ENCODE measurements at places on chromosomes 3 and 15. TPM values are rescaled to one million over a fixed set of nuclear protein-coding genes. Genes with fewer than 3 reads are reported as not detected.

DNA sequence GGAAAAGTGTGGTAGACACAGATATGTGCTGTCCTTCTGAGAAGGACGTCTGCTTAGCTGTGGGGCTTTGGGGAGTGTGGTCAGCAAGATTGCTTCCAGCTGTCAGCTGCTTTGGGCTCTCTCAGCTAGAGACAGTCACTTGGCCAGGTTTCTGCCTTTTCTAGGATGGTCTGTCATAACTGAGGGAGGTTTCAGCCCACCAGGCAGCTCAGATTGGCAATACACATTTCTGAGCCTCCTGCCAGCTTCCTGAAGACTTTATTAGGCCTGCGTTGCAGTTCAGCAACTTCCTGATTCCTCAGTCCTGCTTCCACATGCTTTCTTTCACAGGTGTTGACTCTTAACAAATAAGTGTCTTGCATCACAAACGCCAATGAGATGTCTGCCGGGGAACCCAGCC, 286.5 kb downstream of the SQOR start:
- DNase-seq, result no peak

NEK10 gene
- 3.0 TPM for polyA plus RNA-seq

ADGRG7 gene
- polyA plus RNA-seq, result not detected

- DNase-seq, result no peak
Observed at GRCh38 chr3:165544432-165544831, 292.8 kb downstream of the BCHE start.

ASB7 gene
- 13.4 TPM for polyA plus RNA-seq

GRCh38 chr15:79978260-79978654, 7.3 kb upstream of the BCL2A1 start:
- DNase-seq, result no peak

SAMMSON gene
- not detected for polyA plus RNA-seq

DNA sequence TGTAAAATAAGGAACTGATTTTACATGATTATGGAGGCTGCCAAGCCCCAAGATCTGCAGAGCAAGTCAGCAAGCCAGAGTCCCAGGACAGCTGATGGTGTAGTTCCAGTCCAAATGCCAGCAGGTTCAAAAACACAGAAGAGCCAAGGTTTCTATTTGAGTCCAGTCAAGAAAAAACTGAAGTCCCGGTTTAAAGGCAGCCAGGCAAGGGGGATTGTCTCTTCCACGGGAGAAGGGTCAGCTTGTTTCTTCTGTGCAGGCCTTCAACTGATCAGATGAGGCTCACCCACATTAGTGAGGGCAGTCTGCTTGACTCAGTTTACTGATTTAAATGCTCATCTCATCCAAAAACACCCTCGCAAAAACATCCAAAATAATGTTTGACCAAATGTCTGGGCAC, 246.2 kb downstream of the PLCL2 start:
- no peak for DNase-seq

LMAN1L gene
- polyA plus RNA-seq, result not detected

DNA sequence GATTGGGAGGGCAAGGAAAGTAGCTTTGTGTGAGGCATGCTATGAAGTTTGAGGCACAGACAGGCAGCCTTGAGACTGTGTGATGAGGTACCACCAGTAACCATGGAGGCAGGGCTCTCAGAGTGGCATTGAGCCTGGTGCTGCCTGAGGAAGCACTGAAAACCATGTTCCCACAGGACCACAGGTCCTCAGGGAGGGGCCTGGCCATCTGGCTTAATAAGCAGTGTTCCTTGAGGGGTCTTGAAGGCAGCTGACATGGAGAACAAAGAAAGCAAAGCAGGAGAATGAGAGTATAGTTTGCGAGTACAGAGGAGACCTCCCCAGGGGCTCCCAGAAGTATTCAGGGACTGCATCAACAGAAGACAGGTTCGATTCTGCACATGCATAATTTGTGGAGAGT, 346.6 kb downstream of the EPHB1 start:
- no peak for DNase-seq

DNA sequence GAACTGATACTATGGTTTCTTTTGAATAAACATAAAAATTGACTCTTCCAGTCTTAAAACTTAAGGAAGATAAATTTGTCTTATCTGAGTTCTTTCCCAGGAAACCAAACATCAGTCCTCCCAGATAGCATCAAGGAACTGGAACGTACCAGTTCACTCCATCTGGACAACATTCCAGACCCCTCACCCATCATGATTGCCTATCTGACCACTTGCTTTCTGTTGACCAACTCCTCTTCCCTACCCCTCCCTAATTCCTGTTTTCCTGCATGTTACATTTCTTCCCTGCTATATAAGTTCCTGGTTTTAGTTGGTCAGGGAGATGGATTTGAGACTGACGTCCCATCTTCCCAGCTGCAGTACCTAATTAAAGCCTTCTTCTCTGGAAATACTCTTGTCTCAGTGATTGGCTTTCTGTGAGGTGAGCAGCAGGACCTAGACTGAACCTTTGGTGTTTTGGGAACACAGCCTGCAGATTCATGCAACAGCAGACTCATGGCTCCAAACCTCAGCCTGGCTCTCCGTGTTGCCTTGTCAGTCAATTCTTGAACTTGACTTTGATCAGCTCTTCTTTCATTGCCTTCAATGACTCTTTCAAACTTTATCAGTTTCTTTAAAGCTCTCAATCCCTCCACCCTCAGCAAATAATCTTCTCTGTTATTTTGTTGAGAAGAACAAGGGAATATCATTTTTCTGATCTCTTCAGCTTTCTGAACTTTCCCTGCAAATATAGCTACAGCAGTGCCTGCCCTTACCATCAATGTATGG, 123.6 kb downstream of the RPL22L1 start:
- no peak for DNase-seq
